ENCODE measurements at places on chromosomes 5 and 9.

DNA sequence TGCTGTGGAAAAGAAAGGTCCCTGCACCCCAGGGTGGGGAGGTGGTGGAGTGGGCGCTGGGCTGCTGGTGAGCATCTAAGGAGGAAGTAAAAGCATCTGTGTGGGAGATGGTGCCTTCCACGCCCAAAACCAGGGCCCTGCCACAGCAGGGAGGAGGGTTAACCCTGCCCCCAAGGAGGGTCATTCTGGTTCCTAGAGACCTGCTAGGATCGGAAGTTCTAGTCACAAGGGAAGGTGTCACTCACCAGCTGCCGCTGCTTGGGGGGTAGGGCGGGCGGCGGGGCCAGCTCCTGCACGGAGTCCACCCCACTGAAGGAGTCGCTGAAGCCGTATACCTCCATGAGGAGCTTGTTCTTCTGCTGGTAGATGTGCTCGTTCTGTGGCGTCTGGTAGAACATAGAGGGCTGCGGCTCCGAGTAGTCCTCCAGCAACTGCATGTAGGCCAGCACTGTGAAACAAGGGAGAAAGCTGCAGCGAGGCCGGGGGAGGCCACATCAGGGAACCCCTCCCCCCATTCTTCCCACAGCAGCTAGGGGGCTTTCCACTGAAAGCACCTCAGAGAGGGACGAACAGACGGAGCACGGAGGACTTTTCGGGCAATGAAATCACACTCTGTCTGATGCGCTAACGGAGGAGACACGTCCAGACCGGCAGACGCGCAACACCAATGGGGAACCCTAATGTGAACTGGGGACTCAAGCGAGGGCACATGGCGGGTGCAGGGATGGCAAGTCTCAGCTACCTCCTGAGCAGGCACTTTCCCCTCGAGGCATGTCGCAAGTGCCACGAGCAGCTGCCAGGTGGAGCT lies 76.4 kb downstream of the PRRT1B start:
- DNase-seq: no peak

DNA sequence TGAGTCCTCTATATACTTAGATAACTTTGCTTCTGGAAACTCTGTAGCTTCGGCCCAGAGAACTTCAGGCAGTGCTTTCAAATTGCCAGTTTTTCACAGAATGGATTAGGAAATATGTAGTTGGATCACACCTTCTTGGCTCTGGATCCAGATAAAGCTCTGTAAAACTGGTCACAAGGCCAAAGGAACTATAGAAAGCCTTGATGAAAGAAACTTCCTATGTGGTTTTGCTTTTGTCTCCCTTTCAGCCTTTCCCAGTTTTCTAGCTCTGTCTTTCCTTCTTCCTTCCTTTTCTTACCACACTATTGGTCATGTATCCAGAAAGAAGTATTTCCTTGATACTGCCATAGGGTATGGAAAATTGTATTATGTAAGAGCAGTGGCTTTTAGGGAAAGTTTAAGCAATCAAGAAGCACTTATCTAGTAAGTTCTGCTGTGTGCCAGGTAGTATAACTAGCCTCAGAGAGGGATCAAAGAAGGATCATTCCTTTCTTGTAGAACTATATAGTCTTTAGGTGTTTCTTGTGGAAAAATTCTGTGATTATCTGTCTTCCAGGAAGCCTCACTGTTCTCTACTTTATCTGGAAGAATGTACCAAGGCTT lies 6.3 kb downstream of the GPR21 start:
- no peak for DNase-seq

DNA sequence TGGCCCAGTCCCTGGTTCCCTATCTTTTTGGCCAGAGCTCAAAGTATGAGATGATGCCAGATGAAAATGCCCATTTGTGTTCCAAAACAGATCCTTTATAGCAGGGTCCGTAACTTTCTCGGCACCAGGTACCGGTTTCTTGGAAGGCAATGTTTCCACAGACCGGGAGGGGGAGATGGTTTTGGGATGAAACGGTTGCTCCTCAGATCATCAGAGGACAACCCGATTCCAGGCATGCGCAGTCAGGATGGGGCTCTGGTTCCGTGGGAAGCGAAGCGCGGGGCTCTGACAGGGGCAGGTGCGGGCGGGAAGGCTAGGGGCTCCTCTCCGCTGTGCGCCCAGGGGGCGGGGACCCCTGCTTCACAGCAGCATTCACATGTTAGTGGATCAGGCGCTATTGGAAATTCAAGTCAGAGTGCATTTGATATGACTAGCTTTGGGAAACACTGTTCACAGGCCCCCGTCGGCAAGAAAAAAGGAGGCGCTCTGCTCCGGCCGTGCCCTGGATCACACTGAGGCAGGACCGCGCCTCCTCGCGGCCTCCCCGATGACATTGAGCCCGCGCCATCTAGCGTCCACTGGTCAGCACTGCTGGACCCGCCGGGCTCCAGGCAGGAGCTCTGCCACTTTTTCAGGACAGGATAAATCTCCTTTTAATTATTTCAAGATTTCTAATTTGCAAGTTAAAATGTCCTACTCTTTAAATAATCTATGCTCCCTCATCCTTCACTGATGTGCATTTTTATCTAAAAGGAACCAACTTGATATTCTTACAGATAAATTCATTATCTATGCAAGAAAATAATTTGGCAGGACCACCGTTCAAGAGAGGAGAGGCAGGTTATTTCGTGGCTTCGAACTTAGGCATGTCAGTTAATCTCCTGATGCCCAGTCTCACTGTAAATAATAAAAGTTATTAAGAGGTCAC lies 190.0 kb downstream of the FANCC start:
- DNase-seq: peak; percentile 27

- no peak for DNase-seq
Measured at GRCh38 chr9:93466416-93467061, 13.2 kb upstream of the FAM120AOS start.

GRCh38 chr9:752201-752600 lies 89.3 kb upstream of the DMRT1 start:
- DNase-seq: peak; percentile 83

DNA sequence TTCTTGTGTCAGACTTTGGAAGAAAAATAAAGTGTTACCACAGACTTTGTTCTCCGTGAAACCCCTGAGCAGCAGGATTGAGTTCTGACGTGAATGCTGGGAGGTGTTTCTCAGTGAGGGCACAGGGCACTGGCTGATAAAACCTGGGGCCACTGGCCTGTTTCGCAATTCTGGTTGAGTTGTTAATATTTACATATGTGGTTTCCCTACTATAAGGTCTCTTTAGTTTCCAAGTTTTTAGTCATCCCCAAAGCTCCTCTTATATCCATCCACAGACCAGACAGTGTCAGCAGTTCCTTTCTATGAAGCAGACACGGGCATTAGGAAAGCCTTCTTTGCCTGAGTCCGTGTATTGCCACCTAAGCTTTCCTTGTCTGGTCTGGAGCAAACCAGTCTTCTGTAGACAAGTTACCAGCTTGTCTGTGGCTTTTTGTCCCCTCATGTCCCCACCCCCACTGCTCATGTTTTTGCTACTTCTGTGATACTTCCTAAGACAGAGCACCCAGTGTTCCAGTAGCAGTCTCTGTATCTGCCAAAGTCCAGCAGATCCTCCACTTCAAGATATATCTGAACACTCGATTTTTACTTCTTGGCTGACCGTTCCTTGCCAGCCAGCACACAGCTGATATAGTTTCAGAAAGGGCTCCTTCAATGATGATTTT lies 42.0 kb downstream of the ACO1 start:
- DNase-seq: peak; percentile 86

GRCh38 chr9:114312513-114312875 lies 10.4 kb upstream of the ORM1 start:
- no peak for DNase-seq

DNA sequence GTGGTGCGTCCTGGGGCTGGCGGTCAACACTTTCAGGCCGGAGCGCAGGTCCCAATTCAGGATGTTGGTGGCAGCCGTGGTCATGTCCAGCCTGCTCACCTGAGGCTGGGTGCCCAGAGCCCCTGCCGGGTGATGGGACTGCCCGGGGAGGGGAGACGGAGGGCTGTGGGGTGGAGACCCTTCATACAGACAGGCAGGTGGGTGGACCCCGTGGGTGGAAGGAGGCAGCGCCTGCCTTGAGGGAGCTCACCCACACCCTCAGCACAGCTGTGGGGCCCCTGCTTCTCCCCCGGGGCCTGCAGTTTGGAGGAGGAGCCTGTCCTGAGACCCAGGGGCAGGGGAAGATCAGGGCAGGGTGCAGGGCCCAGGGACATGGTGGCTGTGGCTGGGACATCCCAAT lies 6.9 kb upstream of the PTGDS start:
- DNase-seq: no peak

GRCh38 chr9:123036893-123037545 lies 3.6 kb downstream of the GPR21 start:
- DNase-seq: no peak

DNA sequence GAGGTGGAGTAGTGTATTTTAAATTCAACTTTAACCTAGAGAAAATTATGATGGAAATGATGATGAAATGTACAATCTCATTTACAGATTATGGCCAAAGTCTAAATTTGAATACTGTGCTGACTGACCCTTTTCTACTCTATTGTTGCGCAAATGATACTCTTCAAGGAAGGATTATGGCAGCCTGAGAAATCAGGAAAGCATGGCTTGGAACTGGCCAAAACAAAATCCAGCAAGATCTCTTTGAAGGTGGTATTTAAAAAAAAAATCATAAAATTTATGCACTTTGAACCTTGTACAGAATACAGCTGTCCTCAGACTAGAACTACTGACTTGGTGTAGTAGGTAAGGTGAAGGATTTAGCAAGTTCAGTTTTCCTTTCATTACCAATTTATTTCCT lies 105.3 kb downstream of the NDUFAF2 start:
- no peak for DNase-seq

GRCh38 chr9:98078895-98079294 lies 22.4 kb downstream of the NANS start:
- no peak for DNase-seq

- DNase-seq: no peak
Measured at GRCh38 chr5:149938279-149938678, 6.3 kb downstream of the PDE6A start.

DNA sequence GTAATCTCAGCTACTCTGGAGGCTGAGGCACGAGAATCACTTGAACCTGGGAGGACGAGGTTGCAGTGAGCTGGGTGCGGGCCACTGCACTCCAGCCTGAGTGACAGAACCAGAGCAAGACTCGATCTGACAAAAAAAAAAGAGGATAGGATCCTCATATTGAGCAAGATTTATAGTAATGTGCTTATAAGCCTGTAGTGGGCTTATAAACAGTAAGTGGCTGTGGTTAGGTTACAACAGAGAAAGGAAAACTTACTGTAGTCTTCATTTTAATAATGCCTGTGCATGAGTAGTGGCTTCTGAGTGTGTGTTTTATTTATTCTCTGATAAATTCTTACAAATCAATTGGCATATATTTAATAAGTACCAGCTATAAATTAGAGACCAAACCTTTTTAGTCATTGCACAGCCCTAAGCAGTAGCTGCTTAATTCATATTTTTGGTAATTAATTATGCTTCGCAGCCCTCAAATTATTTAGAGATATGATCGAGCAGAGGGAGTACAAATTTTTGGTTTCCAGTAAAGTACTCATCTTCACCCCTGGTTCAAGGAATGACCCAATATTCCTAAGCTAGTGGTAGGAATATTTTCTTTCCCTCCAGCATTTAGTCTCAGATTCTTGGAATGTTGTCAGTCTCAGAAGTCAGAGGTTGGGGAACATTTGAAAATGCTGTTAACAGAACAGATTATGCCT lies 73.8 kb upstream of the KLF9 start:
- DNase-seq: no peak

- no peak for DNase-seq
Measured at GRCh38 chr5:149860801-149861322, 83.7 kb downstream of the PDE6A start.

- no peak for DNase-seq
Measured at GRCh38 chr5:92147798-92148197, 764.7 kb upstream of the ARRDC3 start.

GRCh38 chr5:98085593-98085992 lies 687.9 kb upstream of the RGMB start:
- no peak for DNase-seq

- DNase-seq: no peak
Measured at GRCh38 chr5:143820451-143820850, 8.5 kb downstream of the HMHB1 start.

- no peak for DNase-seq
Measured at GRCh38 chr9:93207326-93207814, 23.4 kb downstream of the WNK2 start.

GRCh38 chr9:33185858-33186257 lies 18.7 kb upstream of the B4GALT1 start:
- no peak for DNase-seq

DNA sequence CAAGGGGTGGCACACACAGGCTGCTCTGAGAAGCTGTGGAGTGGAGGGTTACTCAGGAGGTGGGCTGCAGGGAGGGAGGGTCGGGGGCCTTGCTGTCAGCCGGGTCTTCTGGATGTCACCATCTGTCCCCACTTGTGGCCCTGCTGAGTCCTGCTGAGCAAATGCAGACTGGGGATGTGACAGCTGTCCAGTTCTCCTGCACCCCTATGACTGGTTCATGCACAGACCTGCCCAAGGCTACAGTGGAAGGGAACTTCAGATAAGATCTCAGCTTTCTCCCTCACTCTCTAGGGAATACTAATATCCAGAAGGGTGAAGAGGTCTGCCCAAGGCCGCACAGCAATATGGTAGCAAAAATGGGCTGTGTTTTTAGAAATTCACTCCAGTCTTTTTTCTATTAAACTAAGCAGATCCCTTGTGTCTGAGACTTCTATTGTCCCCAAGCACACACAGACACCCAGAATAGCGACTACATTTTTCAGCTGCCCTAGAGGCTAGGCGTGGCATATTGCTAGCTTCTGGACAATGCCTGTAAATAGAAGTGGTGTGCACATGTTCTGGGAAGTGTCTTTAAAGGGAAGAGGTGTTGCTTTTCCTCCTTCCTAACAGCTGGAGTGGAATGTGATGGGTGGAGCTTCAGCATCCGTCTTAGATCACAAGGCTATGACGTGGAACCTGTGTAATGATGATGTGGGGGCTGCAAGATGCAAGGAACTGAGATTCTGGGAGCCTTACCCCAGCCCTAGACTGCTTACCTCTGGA lies 51.1 kb upstream of the TBC1D2 start:
- DNase-seq: no peak

GRCh38 chr5:168578006-168578405 lies 1.2 kb downstream of the PANK3 start:
- peak; percentile 10 for DNase-seq

GRCh38 chr9:77556396-77556795 lies 91.7 kb downstream of the GNA14 start:
- no peak for DNase-seq

DNA sequence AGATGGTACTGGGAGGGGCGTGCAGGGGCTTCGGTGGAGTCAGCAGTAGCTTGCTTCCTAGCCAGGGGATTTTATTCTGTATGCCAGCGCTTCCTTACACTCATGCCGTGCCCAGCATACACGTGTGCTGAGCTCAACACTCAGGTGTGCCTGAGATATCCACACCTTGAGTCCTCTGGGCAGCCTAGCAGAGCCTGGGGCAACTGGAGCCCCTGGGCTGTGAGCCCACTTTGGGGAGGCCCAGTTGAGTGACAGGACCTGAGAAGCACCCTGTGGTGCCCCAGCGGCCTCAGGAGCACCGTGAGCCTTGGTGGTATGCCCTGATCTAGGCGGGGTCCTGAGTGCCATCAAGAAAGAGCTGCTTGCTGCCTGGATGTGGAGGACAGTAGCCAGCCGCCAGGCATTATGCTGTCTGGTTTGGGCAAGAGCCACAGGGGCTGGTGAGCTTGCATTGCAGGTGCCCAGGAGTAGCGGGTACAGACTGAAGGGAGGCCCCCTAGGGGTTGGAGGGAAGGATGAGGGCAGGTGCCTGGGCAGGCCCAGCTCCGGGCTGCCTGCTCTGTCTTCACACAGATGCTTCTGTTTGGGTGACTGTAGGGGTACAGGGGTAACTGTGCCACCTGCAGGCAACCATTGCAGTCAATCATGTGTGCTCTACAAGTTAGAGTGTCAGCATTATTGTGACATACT lies 42.9 kb downstream of the BNIP1 start:
- no peak for DNase-seq

Measured in non-pigmented ciliary epithelial cell (primary cell).